ENCODE measurements at places on chromosomes 4 and X.

DNA sequence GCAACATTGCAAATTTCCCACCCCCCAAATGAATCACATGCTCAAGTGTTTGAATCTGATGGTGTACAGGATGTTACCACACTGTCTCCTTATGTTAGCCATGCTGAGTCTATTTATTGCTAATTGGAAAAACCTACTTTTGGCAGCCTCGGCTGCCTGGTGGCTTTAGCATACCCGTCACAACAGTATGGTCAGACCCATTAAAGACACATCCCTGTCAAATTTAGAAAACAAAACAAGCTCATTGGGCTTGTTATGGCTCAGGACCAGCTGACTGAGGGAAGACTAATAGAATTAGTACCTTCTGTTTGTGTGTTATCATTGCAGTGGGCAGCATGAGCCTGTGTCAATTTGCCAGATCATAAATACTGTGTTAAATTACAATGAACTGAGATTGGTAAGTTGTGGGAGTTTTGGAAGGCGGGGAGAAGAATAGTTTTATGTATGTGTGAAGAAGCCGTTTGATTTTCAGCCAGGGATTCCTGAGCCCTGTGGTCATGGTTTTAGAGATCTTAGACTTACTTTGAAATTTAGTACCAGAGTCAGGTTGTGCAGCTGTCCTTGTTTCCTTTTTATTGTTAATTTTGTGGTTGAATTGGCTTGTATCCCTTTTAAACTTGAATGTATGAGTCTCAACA, 66.8 kb downstream of the POLA1 start:
- DNase-seq = no peak

- no peak for DNase-seq
Observed at GRCh38 chrX:118315529-118315928, 30.4 kb upstream of the WDR44 start.

DNA sequence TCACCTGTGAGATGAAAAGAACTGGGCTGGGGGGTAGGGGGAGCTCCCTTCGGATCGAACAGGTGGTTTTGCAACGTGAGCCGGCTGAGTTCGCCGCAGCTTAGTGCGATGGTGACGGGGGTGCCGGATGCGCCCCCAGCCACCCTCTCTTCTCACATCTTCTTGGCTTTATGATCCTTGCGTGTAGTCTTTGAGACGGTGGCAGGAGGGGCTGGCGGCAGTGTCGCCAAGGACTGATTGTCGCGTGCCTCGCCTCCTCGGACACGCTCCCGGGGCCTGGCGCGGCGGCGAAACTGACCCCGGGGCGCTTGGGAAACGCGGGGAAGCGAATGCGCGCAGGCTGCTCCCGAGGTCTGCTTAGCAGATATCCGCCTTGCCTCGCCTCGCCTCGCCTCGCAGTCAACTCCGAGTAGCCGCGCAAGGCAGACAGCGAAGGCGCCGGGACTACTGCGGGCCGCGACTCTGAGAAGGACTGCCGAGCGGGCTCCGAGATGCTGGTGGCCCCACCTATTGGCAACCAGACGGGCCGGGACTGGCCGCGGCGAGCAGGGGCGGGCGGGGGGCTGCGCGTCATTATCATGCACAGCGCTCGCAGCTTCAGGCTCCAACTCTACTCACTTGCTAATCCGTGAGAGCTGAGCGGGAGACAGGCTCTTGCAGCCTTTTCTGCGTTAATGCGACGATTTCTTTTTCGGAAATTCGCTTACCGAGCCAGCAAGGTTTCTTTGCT, 1.5 kb downstream of the GRID2 start:
- peak; percentile 9 for DNase-seq

GRCh38 chr4:5638316-5638715, 70.0 kb downstream of the EVC2 start:
- no peak for DNase-seq

DNA sequence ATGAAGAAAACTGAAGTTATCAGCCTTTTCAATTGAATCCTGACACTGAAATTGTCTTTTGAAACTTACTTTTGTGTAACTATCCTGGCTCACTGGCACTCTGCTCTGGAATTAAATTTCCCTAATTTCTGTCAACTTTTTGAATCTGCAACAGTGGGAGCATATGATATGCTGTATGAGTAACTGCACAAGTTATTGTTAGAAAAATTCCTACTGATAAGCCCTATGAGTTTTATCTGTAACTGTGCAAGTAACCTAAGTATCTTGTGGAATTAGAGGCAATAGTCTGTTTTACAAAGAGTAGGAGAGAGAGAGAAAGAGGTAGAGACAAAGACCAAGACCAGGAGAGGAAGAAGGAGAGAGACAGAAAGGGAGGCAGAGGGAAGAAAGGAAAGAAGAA, 9.2 kb upstream of the HPGD start:
- no peak for DNase-seq

- DNase-seq = no peak
Observed at GRCh38 chr4:53967986-53968385, 96.4 kb downstream of the CHIC2 start.

DNA sequence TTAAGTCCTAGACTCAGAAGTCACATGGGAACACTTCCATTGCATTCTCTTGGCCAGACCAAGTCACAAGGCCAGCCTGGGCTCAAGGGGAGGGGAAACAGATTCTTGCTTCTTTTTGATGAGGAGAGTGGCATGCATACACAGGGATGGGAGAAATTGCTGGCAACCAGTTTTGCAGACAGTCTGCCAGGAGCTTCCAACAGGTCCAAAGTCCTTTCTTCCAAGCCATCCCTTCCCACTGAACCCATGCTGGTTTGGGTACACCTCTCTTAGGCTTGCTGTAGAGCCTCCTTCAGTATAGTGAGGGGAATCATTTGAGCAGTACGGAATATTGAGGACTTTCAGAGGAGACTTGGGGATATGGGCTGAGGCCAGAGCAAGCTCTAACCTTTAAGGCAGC, 267.8 kb downstream of the BCOR start:
- no peak for DNase-seq

DNA sequence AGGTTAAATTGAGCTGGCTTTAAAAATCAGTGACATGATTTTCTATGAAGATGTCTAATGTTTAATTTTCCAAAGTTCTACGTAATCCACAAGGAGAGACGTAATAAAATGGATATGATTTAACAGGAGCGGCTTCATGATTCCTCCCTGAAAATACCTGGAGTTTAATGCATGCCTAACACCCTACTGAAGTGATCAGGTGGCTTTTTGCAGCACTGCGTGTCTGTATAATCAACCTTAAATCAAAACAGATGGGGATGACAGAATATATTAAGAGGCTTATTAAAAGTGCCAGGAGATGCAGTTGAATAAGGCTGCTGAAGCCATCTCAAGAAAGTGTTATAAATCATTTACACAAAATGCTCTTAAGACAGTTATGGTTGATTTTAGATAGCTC, 112.4 kb upstream of the TLR3 start:
- DNase-seq = no peak

GRCh38 chr4:68187145-68187544, 57.5 kb upstream of the TMPRSS11F start:
- DNase-seq = no peak

DNA sequence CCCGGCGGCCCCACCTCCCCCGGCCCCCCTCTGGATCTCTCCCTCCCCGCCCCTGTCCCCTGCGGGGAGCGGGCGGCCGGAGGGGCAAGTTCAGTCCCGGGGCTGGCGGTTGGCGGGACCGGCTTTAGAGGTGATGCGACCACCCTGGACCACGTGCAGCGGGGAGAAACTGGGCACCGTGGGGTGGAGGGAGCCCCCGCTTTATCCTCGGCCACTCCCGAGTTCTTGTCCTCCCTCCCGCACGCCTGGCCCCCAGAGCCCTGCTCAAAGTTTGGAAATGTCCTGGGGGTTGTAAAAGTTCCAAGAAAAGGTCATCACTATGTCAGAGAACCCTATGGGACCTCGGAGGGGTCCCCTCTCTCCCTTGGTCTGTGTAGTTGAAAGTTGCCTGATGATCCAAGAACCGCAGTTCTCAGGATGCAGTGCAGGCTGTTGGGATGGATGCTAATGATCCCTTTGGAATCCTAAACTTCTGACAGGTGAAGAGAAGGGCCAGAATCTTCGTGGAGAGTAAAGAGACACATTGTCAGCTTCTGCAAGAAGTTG, 411 bp upstream of the VEGFC start:
- no peak for DNase-seq

GRCh38 chrX:24369816-24370215, 9.4 kb downstream of the SUPT20HL1 start:
- no peak for DNase-seq

DNA sequence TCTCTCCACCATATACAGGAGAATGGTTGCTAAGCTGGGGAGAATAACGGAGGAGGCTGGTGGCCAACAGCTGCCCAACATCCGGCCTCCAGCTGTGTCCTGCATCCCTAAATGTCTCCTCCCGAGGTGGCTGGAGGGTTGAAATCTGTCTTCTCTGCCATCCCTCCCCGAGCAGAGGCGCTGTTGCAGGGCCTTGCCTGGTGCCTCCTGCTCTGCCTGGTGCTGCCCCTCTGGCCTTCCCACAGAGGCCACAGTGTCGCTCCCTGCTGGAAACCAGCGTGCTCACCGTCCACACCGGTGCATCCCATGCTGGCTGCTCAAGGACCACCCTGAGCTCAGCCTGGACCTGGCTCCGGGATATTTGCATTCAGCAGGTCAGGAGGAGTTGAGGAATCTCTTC, 115.2 kb downstream of the ENPP6 start:
- no peak for DNase-seq

- DNase-seq = no peak
Observed at GRCh38 chr4:101355246-101355645, 7.9 kb upstream of the PPP3CA start.

DNA sequence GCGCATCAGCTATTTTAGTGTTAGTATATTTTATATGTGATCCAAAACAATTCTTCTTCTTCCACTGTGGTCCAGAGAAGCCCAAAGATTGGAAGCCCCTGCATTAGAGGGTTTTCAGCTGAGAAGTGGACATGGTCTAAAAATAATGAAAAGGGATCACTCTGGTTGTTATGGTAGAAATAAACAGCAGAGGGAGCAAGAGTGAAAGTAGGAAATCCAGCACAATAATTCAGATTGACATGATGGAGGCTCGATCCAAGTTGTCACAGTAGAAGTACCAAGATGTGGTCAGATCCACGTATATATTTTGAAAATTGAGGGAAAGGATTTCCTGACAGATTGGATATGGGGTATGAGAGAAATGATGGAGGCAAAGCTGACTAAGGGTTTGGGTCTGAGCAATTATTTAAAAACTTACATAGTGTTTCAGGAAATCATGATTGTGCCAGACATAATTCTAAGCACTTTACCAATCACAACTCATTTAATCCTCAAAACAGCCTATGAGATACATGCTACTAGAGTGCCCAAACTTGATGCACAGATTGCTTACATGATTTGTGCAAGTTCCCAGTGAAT, 17.0 kb upstream of the TMEM144 start:
- no peak for DNase-seq

DNA sequence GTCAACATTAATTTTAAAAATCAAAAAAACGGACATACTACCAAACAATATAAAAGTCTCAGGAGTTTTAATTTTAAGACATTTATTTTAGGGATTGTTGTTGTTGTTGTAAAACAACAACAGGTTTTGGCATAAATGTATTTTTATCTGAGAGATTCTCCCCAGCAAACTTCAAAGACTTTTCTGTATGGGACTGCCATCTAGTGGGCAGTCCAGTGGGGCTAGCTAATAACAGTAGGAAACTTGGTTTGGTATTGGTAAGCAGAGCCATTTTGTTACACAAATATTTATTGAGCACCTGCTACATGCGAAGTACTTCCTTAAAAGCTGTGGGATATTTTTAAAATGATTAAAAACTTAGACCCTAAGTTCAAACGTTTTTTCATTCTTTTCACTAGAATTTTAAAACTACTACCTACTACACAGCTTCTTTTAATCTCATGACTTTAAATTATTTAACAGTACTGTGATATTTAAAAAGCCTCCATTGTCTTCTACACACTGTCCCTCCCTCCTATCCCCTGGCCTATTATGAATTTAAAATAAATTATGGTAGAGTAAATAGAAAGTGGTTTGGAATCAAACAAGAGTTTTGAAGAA, 1028.4 kb upstream of the INTU start:
- peak; percentile 3 for DNase-seq

DNA sequence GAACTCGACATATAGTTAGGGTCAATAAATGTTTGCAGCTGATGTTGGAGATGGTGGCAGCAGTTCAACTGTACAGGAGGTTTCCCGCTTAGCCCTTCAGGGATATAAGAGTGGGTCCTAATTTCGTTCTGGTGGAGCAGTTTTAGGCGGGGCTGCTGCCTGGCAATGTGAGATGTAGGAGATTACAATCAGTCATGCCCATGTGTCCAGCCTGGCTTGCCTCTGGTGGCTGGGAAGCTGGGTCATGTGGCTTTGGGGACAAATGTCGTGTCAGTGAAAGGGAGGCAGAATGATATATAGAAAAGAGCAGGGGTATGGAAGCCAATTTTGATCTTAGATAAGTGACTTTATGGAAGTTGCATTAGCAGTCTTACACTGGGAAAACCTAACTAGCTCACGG, 129.4 kb downstream of the CLCN4 start:
- DNase-seq = no peak

DNA sequence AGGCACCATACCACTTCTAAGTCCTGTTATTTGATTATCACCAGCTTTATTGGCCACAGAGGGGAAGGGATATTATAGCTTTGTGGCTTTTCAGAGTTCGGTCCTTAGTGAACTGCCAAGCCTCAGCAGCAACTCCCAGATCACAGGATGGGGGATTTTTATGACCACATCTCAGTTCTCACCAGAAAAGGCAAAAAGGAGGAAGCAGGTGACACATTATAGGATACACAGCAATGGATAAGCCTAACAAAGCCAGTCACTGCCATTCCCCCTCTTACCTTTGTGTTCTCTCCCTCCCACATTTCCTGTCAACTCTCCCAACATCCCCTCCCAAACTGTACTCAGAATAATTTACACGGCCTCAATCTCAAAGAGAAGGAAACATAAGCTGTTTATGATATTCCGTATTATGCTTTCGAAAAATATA, 142.8 kb downstream of the MGST2 start:
- DNase-seq = no peak

DNA sequence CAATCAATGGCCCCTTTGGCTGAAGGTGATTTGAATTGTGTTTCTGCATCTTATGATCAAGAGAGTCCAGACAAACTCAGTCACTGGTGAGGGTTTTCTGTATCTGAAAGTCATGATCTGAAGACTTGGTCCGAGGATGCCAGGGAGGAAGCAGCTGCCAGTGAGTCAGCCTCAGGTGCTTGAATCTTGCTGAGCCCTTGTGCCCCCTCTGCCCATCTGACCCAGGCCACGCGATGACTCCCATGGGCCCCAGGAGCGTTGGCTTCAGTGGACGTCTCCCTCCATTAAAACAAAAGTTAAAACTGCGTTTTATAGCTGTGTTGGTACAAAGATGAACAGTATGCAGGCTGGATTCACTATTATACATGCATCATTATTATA, 62.0 kb downstream of the HTRA3 start:
- DNase-seq = no peak

- peak; percentile 62 for DNase-seq
Observed at GRCh38 chr4:152663203-152664066, 16.4 kb downstream of the TMEM154 start.

GRCh38 chrX:155873188-155873587, 8.0 kb upstream of the VAMP7 start:
- DNase-seq = no peak

GRCh38 chrX:18174971-18175370, 45.7 kb downstream of the BEND2 start:
- no peak for DNase-seq

GRCh38 chr4:8215001-8215427, 15.9 kb downstream of the SH3TC1 start:
- DNase-seq = no peak

GRCh38 chr4:101761405-101761804, 29.1 kb upstream of the BANK1 start:
- DNase-seq = no peak
